ENCODE measurements at places on chromosomes 3 and 15. TPM values are rescaled to one million over a fixed set of nuclear protein-coding genes. Genes with fewer than 3 reads are reported as not detected.

GRCh38 chr15:66849746-66850077 is 147.7 kb downstream of the SMAD6 start:
- no peak for DNase-seq
- peaks cover 20% of the 10 kb centered on the region for H3K27me3 ChIP-seq
- H3K27ac ChIP-seq, result no peak overlapping the region
- no peaks in the 10 kb centered on the region for H3K36me3 ChIP-seq
- peaks cover 10% of the 10 kb centered on the region for H3K4me1 ChIP-seq
- H3K4me3 ChIP-seq, result no peak overlapping the region

The HAUS2 gene
- 44.7 TPM for total RNA-seq

- H3K4me1 ChIP-seq, result peaks cover 26% of the 10 kb centered on the region
- peak overlapping the region; percentile 80 for H3K4me3 ChIP-seq
- peak overlapping the region; percentile 81 for H3K27ac ChIP-seq
Measured at GRCh38 chr3:49930168-49930690, 618 bp upstream of the MON1A start.

The C3orf22 gene
- not detected for total RNA-seq

GRCh38 chr3:53169045-53169831 is 8.2 kb downstream of the PRKCD start:
- no peak overlapping the region for H3K4me3 ChIP-seq
- peaks cover 52% of the 10 kb centered on the region for H3K4me1 ChIP-seq

DNA sequence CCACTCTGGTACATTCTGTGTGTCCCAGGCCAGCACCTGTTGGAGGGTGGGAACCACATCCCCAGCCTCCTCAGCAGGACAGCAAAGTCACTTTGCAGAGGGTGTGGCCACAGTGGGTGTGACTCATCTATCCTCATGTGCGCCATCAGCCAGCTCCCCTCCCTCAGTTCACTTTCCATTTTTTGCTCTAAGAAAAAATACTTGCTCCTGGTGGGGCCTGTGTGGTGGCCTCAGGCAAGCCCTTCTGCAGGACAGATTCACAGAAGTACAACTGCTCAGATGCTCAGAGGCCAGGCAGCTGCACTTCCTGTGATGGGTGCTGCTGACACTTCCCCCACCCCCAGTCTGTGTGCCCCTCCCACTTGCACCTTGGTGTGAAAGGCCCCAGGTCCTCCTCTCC is 78.3 kb upstream of the ALDH1L1 start:
- no peaks in the 10 kb centered on the region for H3K27me3 ChIP-seq
- no peak overlapping the region for H3K4me3 ChIP-seq
- no peaks in the 10 kb centered on the region for H3K36me3 ChIP-seq
- DNase-seq, result peak; percentile 25
- H3K27ac ChIP-seq, result no peak overlapping the region

The FAM227B gene
- total RNA-seq, result 3.7 TPM

DNA sequence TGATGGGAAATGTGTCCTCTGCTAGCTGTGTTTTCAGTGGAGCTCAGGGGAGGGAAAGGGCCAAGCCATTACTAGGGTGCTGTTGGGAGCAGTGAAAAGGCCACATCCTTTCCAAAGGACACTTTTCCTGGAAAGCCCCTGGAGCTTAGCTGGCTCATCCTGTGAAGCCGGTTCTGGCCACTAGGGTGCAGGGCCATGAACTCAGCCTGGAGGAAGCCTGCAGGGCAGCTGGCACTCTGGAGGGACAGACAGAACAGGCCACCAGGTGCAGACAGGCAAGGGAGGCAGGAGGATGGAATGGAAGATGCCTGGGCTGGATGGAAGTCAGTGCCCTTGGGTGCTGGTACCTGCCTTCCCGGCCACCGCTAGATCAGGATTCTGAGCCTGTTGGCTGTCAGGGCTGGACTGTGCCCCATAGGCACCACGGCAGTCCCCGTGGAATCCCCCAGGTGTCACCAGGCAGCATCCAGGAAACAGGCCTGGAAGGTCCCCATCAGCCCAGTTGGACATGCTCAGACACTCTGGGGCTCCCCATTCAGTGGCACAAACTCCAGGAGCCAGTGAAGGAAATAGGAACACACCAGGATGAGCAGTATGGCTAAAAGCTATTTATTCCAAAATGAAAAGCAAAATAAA is 76.2 kb upstream of the C2CD4B start:
- H3K36me3 ChIP-seq, result no peaks in the 10 kb centered on the region
- no peak overlapping the region for H3K27ac ChIP-seq

The BAHD1 gene
- 25.7 TPM for total RNA-seq
